ENCODE measurements at places on chromosomes 3 and 15.

DNA sequence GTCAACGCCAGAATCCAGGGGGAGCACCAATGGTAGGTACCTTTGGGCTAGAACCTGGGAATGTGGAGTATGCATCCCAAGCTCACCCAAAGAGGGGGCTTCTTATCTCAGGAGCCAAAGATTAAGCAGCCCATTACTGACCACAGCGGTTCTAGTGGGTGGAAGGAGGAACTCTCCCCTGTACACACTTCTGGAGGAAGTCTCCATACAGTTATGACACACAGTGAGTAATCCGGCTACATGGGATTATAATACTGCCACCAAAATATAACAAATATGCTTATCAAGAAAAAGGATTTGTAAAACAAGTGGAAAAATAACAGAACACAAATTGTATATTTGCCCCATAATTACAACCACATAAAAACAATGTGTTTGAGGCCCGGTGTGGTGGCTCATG is 8.4 kb downstream of the MYO1E start:
- no peak for DNase-seq

DNA sequence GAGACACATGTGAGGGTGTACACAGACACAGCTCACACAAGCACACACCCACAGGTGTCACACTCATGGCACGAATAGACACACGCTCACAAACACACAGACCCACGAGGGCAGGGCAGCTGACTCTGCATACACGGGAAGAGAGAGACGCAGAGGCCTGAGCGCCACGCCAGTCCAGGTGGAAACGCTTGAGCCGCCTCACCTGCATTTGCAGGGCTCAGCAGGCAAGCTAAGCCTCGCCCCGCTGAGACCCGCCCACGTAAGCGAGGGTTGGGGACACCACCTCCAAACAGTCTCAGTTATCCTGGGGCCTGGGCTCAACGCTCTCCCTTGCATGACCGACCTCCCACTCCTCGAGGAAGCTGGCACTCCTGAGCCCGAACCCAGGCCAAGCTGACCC is 73.2 kb downstream of the TLE3 start:
- no peak for DNase-seq

- no peak for DNase-seq
These were observed 43.4 kb downstream of the APBA2 start for GRCh38 chr15:28929200-28929599.

DNA sequence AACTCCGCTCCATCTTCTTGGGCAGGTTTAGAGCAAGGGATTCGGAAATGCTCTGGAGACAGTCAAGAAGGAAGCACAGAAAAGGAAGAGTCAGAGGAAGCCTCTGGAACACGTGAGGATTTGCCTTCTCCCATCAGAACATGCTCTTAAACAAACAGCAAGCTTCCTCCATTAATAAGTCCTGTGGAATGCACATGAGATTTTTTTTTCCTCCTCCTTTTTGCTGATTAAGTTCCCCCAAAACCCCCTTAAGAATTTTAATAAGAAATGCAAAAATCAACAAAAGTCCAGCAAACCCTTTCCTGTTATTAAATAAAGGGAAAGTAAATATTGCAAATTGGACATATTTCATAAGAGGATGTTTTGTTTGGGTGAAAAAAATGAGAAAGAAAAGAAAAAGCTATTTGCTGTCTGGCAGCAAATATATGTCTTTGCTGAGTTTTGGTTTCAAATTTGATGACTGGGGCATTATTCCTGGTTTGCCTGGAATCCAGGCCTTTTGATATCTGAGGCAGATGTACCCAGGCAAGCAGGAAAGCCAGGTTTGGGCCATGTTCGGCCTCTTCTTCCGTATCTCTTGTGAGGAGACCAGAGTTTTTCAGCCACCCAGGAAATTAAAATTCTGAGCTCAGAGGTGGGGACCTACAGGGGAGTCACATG is 7.9 kb upstream of the TSEN2 start:
- DNase-seq: no peak

GRCh38 chr3:150741497-150742140 is 21.4 kb downstream of the SIAH2 start:
- no peak for DNase-seq

DNA sequence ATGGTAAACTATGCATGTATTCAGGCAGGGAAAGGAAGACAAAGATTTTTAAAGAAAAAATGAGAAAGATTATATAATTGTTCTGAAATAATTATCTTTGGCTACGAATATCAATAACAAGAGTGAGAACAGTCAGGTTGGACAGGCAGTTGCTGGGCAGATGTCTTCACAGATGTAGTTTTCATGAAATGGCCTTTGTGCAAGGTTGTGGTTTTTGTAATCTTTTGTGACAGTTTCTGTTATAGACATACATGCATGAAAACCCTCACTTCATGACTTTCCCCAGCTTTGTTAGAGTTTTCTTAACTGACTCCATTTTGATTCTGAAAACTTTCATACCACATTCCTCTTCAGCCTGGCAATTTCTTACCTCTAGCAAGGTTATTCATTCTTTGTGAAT is 34.9 kb upstream of the SLC25A36 start:
- no peak for DNase-seq

All from H9 (cell line).